ENCODE measurements at places on chromosomes 12 and 14.
A peak's percentile ranks its signal among the peaks of the same experiment; 100 is the strongest.

- peak; percentile 86 for DNase-seq
These were observed 55.6 kb upstream of the PPP2R5C start for GRCh38 chr14:101705733-101706508.

GRCh38 chr12:68667896-68668295, 18.9 kb upstream of the NUP107 start:
- DNase-seq = peak; percentile 38

DNA sequence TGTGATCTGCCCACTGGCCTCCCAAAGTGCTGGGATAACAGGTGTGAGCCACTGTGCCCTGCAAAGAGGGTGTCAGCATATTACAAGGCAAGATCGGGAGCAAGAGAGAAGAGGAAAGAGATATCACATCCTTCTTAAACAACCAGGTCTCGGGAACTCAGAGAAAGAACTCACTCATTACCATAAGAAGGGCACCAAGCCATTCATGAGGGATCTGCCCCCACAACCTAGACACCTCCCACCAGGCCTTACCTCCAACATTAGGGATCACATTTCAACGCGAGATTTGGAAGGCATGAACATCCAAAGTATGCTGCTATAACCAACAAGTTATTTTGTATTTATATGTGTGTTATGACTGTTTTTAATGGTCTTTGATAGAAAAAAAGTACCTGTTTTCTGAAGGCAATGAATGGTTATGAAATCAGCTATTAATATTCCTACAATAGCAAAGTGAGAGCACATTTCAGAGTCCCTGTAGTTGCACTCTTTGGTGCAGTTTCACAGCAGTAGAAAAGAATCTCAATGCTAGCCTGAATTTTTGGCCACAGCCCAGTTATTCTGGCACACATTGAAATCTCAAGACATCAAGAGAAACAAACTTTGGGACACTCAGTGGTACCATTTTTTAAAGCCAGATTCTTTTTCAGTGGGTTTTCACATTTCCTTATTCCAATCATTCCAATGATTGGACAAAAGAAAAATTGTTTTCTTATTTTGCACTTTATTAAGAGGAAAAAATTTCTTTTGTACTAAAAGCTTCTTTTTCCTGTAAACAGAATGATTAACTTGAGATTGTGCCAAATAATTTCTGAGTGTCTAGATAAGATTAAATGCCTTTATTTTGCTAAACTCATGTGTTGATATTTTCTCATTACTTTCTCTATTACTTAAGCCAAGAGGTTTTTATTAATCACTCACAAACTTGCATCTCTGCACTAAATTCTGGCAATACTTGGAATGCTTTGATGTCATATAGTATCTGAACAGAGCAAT, 582.6 kb upstream of the ATP2B1 start:
- no peak for DNase-seq

- no peak for DNase-seq
These were observed 339.3 kb downstream of the EGLN3 start for GRCh38 chr14:33611405-33612196.

- no peak for DNase-seq
These were observed 7.4 kb downstream of the IFI27L1 start for GRCh38 chr14:94088516-94088915.

- DNase-seq = no peak
These were observed 76.2 kb downstream of the APAF1 start for GRCh38 chr12:98721204-98721702.

DNA sequence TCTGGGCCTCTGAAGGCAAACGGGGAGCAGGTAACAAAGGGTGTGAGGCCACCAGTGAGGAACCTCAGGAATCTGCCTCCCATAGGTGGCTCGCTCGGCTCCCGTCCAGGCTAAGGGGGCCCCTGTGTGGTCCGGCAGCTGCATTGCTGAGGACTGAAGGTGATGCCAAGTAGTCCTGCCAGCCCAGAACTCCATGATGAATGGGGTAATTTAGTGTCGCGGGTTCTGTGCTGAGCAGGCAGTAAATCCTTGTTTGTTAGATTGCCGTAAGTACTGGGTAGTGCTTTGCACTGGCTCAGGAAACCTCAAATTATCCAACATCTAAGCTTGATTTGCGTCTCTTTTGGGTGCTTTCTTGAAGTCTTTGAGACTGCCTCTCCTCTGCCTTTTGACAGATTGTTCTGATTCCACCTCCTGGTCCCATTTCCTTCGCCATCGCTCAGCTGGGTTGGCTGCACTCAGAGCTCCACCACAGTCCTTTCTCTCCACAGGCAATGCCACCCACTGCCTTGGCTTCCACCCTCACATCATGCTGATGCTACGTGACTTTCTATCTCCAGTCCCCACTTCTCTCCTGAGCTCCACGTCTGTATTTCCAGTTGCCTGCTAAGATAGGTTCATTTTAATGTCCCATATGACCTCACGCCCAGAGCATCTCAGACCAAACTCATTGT, 392.0 kb downstream of the FUT8 start:
- no peak for DNase-seq

GRCh38 chr14:69050240-69051184, 71.4 kb upstream of the ACTN1 start:
- DNase-seq = no peak

DNA sequence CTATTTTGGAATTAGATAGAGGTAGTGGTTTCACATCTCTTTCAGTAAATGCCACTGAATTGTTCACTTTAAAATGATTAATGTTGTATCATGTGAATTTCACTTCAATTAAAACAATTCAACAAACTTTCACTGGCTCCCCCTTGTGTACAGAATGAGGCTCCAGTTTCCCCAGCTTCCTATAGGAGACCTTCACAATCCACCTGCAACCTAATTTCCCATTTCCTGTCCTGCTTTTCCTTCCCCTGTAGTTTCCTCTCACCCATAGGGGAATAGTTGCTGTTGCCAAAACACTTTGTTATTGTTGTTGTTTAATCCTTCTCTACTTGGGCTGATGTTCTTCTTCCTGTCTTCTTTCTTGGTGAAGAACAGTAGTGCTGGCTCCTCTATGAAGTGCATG, 59.8 kb downstream of the NPAS3 start:
- peak; percentile 10 for DNase-seq

DNA sequence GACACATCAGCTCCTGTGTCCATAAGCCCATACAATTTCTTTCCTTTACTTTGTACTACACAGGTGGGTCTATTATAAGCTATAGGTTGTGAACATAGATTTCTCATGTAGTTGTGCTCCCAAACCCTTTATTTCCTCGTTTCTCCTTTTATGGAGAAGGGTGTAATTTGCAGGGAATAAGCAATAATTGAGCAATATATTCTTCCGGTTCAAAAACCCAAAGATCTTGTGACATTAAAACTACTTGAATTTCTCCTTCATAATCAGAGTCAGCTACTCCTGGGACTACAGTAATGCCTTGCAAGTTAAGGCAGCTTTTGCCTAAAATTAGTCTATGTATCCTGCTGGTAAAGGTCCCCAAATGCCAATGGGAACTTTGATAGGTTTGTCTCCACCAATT, 19.1 kb upstream of the MAPKAPK5 start:
- DNase-seq = no peak

DNA sequence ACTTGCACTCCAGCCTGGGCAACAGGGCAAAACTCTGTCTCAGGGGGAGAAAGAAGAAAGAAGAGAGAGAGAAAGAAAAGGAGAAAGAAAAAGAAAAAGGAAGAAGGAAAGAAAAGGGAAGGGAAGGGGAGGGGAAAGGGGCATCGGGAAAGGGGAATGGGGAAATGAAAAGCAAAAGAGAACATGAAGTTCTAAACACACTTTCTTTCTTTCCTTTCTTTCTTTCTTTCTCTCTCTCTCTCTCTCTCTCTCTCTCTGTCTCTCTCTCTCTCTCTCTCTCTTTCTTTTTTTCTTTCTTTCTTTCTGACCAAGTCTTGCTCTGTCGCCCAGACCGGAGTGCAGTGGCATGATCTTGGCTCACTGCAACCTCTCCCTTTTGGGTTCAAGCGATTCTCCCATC, 76.9 kb downstream of the RPS6KA5 start:
- no peak for DNase-seq

GRCh38 chr12:4905316-4905715, 4.4 kb upstream of the KCNA1 start:
- no peak for DNase-seq

- no peak for DNase-seq
These were observed 99.1 kb downstream of the TBC1D30 start for GRCh38 chr12:64923536-64923935.
